ENCODE measurements at places on chromosomes 13 and 19.

- no peak for DNase-seq
These were observed 38.8 kb upstream of the TUBGCP3 start for GRCh38 chr13:112626761-112627160.

DNA sequence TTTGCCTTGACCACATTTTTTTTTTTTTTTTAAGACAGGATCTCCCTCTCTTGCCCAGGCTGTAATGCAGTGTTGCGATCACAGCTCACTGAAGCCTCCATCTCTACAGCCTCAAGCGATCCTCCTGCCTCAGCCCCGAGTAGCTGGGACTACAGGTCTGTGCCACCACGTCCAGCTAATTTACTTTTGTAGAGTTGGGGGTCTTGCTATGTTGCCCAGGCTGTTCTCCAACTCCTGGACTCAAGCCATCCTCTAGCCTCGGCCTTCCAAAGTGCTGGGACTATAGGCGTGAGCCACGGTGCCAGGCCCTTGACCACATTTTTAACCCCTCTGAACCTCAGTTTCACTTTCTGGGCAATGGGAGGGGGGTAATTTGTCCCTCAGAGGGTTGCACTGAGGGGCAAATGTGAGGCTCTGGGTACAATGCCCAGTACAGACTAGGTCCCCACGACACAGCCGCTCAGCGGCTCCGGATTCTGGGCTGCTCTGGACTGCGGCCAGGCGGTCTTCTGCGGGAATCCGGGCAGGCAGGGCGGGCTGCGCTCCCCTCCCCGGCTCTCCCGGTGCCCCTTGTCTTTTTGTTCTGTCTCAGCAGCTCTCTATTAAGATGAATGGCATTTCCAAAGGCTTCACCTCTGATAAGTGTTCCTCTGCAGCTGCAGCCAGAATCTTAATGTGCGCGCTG, 3.8 kb upstream of the ALOX5AP start:
- no peak for DNase-seq

DNA sequence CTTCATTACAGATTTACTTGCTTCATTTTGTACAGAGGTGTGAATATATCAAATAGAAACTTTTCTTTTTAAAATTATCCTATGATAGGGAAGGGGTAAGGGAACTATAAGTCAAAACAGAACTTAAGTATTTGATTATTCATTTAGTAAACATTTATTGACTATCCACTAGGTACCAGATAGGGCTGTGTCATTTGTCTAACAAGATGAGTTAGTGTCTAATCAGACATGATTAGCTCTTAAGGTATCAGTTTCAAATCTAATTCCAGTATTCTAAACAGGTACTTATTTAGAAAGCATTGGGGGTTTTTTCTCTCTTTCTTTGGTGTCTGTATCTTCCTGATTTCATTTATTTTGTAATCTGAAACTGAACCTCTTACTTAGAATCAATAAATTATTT, 32.2 kb downstream of the CDADC1 start:
- no peak for DNase-seq

DNA sequence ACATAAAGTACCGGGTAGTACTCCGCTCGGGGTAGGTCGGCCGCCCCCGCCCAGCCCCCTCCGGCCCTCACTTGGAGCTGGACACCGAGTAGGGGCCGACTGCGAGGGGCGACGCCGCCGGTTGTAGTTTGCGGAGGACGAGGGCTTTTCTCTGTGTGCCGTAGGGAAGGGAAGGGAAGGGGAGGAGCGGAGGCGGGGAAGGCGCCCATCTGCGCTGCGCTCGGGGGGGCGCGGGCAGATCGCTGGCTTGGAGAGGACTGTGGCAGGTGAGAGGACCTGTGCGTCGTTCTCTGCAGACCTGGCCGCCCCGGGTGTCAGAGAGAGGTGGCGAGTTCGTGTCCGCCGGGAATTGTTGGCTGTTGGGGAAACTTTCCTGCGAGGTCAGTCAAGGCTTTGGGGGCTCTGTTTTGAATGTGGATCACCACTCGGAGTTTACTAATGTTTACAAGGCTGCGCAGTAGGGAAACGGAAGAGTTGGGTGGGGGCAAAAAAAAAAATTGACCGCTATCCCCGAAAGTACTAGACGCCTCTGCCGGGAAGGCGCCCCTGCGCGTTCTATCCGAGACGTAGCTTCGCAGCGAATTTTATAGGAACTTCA, 1.4 kb downstream of the ING1 start:
- DNase-seq = no peak

GRCh38 chr13:42333613-42334328, 61.8 kb downstream of the AKAP11 start:
- peak; percentile 10 for DNase-seq

DNA sequence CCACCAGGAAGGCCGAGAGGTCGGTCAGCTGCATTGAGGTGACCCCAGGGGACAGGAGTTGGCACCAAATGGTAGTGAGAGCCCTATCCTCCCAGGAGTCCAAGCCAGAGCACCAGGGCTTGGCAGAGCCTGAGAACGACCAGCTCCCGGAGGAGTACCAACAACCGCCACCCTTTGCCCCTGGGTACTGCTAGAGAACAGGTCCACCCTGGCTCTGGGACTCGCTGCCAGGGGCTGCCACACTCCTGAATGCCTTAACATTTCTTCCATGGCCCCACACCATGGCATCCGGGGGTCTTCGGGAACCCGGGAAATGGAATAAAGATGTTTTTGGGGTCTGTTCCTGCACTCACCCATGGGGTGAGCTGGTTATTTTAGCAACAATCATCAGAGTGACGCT, 14.1 kb downstream of the HSH2D start:
- DNase-seq = no peak
